ENCODE measurements at places on chromosomes 1 and 21.
A peak's percentile ranks its signal among the peaks of the same experiment; 100 is the strongest.

GRCh38 chr1:75643460-75643859, 32.5 kb upstream of the SLC44A5 start:
- DNase-seq: no peak

- DNase-seq: no peak
These were observed 8.9 kb downstream of the SIPA1L2 start for GRCh38 chr1:232621050-232621449.

GRCh38 chr1:1528301-1529267, 11.8 kb downstream of the TMEM240 start:
- no peak for DNase-seq

GRCh38 chr1:182476625-182477024, 26.7 kb downstream of the RGSL1 start:
- DNase-seq: no peak

DNA sequence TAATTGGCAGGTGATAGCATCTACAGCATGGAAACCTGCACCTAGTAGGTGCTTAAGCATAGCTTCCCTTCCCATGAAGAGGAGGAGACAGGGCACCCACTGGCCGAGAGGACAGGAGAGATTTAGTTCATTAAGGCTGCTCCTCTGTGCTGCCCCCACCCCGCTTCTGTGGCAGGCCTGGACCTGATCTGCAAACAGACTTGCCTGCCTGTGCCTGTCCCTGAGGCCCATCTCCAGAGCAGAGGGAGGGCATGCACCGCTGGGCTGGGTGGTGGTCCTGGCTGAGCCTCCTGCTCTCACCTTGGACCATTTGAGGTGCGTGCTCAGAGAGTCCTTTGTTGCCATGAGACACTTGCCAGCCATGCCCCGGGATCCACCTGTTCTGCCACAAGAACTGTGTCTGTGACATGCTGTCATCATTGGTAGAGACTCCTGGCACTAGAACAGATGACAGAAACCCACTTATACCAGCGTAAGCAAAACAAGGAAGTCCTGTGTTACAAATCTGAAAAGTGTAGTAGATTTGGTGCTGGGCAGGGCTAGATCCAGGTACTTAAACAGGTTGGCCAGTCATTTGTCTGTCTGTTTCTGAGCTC, 55.6 kb downstream of the PTPRF start:
- no peak for DNase-seq

DNA sequence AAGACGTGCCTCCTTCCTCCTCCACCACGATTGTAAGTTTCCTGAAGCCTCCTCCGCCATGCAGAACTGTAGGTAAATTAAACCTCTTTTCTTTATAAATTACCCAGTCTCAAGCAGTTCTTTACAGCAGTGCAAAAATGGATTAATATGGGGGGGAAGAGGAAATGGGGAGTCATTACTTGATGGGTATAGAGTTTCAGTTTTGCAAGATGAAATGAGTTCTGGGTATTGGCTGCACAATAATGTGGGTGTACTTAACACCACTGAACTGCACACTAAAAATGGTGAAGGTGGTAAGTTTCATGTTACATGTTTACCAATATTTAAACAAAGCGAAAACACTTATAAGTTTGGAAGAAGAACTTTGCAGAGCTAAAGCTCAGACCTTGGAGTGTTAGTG, 24.3 kb upstream of the DISP1 start:
- DNase-seq: no peak

GRCh38 chr1:33342041-33342723, 21.3 kb upstream of the A3GALT2 start:
- DNase-seq: peak; percentile 99

- DNase-seq: peak; percentile 26
These were observed 30.5 kb upstream of the RC3H1 start for GRCh38 chr1:174052621-174053020.

DNA sequence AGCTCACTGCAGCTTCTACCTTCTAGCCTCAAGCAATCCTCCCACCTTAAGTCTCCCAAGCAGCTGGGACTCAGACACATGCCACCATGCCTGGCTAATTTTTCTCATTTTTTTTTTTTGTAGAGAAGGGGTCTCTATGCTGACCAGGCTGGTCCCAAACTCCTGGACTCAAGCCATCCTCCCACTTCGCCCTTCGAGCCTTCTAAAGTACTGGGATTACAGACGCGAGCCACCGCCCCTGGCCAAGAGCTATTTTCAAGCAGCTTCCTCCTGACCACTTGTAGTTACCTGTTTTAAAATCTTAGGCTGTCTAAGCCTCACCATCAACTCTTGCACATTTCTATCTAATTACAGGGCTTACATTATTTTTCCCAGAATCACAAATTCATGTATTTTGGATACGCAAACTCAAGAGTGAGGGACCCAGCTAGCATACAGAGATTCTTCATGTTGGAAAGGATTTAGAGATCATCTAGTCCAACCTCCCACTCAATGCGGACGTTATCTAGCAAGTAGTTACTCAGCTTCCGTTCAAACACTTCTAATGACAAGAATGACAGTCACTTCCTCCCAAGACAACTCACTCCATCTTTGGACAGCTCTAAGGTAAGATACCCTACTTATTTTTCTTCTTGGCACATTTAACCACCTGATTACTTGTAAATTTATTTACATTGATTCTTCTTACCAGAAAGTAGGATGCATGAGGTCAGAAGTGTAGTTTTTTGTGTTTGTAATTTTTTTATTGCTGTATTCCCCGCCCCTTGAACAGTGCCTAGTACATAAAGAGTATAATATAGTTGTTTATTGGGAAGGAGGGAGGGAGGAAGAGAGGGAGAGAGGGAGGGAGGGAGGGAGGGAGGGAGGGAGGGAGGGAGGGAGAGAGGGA, 65.4 kb downstream of the LUZP1 start:
- DNase-seq: peak; percentile 63

DNA sequence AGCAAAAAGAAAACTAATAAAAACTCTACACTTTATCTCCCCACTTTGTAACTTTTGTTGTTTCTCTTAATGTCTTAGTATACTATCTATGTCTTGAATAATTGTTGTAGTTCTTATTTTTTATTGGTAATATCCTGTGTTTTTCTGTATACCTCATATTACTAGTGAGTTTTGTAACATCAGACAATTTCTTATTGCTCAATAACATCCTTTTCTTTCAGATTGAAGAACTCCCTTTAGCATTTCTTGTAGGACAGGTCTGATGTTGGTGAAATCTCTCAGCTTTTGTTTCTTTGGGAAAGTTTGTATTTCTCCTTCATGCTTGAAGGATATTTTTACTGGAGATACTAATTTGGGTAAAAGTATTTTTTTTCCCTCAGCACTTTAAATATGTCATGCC, 79.8 kb upstream of the LRRC8B start:
- no peak for DNase-seq

DNA sequence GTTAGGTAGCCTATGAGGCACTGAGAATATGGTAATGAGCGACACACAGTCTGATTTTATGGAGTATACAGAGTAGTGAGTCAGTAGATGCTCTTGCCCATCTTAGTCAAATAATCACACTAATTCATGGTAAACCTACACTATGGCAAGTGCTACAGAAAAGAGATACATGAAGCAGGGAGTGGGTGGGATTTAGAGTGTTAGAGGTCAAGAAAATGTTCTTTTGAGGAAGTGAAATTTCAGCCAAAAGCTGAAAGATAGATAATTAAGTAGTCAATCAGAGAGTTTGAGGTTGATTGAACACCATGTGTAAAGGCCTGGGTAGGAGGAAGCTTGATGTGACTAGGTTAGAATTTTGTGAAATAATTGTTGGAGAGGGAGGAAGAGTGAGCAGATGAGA, 14.7 kb downstream of the MDM4 start:
- peak; percentile 12 for DNase-seq

DNA sequence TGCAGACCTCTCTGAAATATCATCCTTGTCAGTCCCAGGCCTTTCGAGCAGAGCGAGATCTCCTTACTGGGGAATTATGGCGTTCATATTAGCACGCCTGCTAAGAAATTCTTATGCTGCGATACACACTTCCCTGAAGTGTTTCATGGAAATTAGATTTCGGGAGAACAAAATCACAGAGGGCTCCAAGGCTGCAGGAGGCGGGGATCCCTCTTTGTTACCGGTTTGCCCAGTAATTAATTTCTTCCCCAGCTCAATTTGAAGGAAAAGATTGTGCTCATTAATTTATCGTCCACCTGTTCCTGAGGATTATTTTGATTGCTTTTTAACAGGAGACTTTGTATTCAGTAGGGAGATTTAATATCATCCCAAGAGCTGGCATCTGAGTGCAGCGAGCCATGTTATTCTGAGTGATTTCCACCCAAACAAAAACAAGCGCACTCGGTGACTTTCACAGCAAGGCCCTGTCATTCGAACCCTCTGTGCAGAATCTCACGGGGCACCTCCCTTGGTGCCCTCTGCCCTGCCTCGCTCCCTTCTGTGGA, 202.3 kb upstream of the GALNT2 start:
- no peak for DNase-seq

DNA sequence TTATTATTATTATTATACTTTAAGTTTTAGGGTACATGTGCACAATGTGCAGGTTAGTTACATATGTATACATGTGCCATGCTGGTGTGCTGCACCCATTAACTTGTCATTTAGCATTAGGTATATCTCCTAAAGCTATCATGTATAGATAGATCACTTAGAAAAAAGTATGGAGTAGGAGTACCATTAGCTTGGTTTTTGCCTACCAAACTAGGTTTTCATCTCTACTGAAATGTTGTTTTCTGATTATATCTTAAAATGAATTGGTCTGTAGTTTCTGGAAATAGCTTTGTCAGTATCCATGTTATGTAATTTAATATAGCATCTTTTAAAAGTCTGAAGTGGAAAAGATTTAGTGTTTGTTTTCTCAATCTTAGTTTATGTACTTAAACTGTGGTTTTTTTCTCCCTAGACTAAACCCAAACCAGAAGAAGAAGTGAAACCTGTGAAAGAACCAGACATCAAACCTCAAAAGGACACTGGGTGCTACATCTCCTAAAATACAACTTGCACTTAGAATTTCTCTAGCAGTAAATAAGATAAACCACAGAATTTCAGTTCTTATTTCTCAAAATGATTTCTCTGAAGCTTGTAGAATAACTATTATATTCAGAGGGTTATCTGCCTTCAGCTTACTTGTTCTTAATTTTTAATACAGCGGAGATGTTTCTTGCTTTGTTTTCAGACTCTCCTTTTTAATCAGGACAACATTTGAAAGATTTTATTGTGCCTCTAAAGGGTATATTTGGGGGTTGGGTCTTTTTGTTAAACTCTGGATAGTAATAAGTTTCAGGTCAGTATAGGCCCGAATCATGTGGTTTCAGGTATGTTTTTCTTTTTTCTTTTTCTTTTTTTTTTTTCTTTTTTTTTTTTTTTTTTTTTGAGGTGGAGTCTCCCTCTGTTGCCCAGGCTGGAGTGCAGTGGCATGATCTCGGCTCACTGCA, 4.5 kb upstream of the FAM177B start:
- no peak for DNase-seq

DNA sequence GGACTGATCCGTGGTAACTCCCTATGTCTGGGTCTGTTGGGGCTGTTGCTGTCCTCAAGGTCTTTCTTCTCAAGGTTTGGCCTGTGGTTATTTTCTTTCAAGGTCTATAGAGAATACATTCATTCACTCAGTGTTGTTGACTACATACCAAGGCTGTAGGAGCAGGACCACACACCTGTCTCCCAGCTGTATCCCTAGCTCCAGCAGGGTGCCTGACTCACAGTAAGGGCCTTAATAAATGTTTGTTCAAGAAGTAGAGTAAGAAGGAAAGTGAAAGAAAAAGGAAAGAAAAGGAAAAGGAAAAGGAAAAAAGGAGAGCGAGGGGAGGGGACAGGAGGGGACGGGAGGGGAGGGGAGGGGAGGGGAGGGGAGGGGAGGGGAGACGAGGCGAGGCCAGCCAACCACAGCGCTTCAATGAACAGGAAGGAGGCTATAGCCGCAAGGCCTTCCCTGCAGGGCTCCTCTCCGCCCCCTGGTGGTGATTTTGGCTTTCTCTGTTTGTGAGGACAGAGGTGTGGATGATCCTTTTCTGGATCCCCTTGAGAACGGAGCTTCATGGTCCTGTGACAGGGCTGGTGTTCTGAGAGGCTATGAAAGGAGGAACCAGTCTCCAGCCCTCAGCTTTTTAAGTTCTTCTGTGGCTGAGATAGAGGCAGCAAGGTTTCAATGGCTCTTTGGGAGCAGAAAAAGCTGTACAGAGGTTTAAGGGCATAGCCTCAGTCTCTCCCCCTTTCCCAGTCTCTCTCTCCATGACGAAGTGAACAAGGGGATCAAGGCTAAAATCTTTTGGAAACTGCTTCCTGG, 30.6 kb upstream of the LCE5A start:
- DNase-seq: peak; percentile 10

DNA sequence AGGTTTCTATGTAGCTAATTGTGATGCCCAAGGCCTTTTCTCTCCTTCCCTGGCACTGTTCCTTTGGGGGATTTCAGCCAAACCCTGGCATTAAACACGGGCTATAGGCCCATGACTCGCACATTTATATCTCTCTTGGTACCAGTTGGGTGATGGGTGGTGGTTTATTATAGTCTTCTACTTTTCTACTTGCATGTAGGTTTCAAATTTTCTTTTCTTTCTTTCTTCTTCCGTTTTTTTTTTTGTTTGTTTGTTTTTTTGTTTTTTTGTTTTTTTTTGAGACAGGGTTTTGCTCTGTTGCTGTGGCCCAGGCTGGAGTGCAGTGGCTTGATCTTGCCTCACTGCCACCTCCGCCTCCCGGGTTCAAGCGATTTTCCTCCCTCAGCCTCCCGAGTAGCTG, 1.1 kb downstream of the IL10RB start:
- DNase-seq: no peak

DNA sequence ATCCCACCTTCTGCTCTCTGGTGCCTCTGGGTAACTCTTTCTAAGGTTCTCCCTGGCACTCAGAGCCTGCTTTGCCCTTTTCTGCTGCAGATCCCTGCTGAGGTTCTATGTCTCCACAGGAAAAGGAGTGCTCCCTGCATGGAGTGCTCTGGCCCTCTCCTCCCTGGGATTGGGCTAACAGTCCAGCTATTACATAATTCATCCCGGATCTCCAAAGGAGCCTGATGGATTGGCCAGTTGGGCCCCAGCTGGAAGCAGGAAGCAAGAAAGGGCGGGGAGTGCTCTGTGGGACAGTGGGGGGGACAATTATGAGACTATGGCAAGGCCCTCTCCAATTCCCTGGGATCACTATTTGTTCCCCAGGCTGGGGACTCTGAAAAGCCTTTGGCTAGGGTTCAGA, 51.9 kb upstream of the GOLT1A start:
- DNase-seq: no peak

DNA sequence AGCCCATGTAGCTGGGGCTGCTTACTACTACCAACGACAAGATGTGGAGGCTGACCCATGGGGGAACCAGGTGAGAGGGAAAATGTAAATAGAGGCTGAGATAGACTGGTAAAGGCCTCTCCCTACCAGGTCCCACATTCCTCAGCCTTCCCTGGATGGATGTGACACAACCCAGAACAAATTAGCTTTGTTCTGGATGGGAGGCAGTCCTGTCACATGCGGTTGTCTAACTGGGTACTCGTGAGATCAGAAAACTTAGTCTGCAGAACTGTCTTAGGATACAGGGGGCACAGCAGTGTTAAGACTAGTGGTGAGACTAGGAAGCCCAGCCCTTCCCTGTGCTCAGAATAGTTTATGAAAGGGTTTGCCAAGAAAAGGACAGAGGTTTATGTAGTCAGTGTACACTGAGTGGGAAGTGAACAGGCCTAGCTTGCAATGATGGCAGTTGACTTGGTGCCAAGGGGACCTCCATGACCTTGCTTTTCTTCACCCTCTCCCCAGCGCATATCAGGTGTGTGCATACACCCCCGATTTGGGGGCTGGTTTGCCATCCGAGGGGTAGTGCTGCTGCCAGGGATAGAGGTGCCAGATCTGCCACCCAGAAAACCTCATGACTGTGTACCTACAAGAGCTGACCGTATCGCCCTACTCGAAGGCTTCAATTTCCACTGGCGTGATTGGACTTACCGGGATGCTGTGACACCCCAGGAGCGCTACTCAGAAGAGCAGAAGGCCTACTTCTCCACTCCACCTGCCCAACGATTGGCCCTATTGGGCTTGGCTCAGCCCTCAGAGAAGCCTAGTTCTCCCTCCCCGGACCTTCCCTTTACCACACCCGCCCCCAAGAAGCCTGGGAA, 8.4 kb downstream of the MMACHC start:
- DNase-seq: no peak

All from IMR-90 (cell line).